Upper lobe of left lung (tissue), 6 donors: ENCODE measurements at places on chromosomes 11 and 22. TPM values are rescaled to one million over a fixed set of nuclear protein-coding genes. Genes with fewer than 3 reads are reported as not detected.

- DNase-seq = no peak
Observed at GRCh38 chr11:61028135-61028729, 56.8 kb downstream of the CD6 start.

GRCh38 chr11:75924966-75925784 lies 110.2 kb downstream of the UVRAG start:
- DNase-seq = no peak

DNA sequence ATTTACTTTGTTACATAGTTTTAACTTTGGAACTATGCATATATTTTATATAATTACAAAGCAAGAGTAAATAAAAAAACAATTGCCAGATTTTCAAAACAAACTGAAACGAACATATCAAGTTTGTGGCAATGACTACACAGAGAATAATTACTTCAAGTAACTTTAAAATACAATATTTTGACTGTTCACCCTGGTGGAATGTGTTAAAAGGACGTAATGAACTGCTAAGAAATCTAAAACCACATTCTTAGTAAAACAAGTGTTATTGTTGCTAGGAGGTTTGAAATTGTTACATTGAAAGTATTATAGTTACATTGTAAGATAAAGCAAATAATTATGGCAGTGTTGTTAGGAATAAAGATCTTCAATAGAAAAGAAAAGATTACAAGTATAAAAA lies 71.4 kb downstream of the SFI1 start:
- DNase-seq = no peak

GRCh38 chr11:114157476-114158050 lies 98.1 kb downstream of the ZBTB16 start:
- DNase-seq = no peak

DNA sequence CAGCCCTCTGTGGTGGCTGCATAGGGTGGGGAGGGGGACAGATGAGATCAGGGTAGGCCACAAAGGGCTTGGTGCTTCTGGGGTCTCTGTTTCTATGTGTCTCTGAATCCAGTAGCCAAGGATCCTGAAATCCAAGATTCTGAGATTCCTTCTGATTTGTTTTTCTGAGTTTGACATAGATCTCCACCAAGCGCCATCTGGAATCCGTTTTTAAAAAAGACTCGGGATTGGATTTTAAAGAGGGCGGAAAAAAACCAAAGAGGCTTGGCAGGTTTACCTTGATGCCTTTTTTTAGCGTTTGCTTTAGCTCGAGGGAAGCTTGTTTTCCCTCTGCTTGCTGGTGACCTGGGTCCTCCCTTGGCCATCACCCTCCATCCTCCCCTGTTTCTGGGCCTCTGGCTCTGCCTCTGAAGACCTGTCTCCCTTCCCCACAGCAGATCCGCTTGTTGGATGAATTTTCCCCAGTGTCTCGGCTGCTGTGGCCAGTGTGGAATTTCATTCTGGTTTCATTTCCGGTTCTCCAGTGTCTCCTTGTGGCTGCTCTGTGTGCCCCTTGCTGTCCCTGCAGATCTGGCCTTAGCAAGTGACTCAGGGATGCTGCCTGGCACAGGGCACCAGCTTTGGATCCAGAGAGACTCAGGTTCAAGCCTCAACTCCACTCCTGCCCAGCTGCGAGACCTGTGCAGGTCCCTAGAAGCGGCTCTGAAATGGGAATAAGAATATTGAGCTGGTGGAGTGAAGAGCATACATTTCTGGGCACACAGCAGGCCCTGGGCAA lies 15.1 kb downstream of the SYNGR1 start:
- DNase-seq = no peak

GRCh38 chr22:48426466-48427380 lies 1401.0 kb downstream of the BRD1 start:
- no peak for DNase-seq

DNA sequence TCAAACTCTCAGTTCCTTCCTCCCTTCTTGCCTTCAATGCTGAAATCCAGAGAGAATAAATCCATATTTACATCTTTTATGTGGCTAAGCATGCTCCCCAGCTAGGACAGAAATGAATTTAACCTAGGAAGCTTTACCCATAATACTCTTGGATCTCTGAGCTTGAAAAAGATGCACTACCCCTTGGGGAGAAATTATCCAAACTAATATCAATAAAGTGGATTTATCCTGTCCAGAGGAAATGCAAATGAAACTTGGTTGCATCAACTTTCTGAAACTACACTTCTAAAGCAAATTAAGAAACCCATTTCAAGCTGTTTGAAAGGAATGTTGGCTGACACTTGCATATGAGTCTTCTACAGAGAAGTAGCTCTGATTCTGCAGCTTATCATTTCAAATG lies 347.9 kb downstream of the TTC28 start:
- no peak for DNase-seq

DNA sequence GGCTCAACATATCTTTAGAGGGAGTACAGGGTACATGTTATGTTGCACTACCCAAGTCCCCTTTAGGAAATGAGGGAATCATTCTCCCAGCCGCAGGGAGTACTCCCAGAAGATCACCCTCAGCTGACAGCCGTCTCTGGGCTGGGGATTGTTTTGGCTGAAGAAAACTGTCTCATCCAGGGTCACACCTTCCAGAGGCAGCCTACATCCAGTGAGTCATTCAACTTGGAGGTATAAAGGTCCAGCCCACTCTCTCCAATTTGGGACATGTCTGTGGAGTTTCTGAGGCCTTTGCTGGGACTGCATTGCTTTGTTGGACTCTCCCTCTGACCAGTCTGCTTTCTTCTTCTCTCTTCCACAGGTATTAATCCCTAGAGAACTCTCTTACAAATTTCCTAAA lies 42.1 kb downstream of the RASSF10 start:
- no peak for DNase-seq

- peak; percentile 52 for DNase-seq
Observed at GRCh38 chr11:66070604-66071380, 720 bp downstream of the PACS1 start.

DNA sequence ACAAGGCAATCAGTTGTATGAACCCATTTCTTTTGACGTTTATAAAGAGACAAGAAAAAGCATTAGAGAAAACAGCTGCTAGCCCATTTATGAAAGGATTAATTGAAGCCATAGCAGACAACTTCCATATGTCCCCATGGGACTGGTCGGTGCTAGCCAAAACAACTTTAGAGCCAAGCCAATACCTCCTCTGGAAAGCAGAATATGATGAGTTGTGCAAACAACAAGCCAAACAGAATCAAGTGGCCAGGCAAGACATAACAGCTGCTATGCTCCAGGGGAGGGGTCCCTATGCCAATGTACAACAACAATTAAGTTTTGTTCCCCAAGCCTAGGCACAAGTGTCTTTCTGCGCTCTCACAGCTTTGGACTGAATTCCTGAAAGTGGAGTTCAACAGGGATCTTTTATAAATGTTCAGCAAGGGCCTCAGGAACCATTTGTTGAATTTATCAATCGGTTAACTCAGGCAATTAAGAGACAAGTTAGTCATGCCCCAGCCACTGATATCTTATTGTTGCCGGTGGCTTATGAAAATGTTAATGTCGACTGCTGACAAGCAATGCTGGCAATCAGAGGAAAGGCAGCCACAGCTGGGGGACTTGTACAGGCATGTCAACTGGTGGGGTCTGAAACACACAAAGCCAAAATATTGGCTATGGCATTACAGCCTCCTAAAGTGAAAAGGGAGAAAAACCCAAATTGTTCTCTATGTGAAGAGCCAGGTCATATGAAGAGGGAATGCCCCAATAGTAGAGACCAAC lies 1593.1 kb upstream of the TENM4 start:
- no peak for DNase-seq

DNA sequence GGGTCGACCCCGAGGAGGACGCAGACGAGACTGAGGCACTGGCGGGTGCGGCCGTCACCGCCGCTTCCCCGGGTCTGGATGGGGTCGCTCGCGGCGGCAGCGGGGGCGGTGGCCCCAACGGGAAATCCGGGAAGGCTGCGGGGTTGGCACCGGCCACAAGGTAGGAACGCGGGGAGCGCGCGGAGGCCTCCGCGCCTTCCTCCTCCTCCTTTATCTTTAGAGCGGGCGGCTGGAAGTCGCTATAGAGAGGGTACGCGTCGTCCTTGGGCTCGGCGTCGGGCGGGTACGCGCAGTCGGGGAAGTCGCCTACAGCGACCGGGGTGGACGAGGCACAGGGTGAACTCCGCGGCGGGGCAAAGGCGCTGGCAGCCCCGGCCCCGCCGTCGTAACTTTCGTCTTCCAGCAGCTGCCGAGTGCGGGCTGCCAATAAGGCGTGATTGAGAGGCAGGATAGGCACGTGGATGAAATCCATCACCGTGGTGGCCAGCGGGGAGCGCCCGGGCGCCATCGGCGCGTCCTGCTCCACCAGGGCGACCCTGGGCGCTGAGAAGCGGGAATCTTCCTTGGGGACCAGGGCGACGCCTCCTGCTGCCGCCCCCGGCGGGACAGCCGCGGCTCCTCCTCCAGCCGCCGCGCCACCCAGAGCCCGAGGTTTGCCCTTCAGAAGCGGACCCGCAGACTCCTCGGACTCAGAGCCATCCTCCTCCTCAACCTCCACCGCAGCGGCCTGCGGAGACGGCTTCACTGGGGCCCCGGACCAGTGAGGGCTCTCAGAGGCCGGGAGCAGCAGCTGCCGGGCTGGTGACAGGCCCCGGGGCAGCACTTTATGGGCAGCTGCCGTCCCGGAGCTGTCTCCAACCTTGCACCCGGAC lies 1.7 kb downstream of the PGR start:
- peak; percentile 86 for DNase-seq

DNA sequence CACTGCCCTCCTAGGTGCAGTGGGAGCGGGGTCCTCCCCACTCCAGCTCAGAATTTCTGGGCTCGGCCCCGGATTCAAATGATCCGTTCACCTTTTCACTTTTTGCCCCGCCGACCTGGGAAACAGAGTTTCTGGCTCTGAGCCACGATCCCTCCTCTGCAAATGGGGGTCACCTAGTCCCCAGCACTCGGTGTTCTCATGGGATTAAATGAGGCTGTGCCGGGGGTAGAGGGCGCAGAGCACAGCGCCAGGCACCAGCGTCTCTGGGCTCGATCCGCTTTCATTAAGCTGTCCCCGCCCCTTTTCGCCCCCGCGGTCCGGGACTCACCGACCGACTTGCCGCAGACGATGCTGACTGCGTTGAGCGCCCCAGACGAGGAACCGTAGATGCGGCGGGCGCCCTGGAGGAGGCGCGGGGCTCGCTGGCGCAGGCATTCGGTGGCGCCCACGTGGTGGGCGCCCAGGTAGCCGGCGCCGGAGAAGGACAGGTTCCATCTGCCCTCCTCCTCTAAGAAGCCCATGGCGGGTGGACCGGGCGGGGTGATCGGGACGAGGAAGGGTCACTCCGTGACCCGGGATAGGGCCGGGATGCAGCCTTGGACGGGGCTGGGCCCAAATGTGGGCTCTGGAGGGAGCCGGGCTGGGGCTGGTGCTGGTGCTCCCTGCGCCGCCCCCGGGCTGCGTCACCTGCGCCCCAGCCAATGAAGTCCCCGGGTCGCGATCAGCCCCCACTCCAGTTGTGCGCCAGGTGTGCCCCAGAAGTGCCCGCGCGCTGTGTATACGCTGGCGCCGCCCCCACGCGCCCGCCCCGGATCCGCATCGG lies at the start of gene PNPLA5:
Gene PNPLA5 (minus strand): TSS at position 654 of the 823 bp plus-strand sequence. CDS start 133 bp downstream, at position 521.
- no peak for DNase-seq

Gene DDTL
- total RNA-seq = 5.7 TPM

DNA sequence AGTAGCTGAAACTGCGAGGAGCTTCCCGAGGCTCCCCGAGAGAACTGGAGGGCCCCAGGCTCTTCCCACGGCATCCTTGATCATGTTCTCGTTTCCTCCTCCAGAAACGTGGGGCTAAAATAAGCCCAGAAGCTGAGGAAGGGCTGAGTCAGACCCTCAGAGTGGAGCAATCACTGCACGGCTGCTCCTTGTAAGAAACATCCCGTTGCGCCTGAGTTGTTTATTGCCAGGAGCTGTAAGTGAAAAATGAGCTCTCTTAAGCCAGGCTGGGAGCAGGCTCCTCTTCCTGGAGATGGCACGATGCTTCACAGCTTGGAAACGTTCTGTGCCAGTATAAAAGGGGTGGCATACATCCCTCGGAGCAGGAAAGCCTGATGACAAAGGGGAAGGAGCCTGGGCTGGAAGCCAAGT lies 47.3 kb upstream of the SYN3 start:
- DNase-seq = no peak
